Effector memory CD4-positive, alpha-beta T cell (primary cell): ENCODE measurements at places on chromosomes 16 and 17.

GRCh38 chr17:32553168-32553567, 66.4 kb downstream of the CDK5R1 start:
- DNase-seq: no peak

GRCh38 chr17:6231886-6232731, 161.9 kb downstream of the WSCD1 start:
- DNase-seq: no peak

GRCh38 chr17:68822719-68823289, 132.4 kb downstream of the ABCA8 start:
- DNase-seq: no peak

DNA sequence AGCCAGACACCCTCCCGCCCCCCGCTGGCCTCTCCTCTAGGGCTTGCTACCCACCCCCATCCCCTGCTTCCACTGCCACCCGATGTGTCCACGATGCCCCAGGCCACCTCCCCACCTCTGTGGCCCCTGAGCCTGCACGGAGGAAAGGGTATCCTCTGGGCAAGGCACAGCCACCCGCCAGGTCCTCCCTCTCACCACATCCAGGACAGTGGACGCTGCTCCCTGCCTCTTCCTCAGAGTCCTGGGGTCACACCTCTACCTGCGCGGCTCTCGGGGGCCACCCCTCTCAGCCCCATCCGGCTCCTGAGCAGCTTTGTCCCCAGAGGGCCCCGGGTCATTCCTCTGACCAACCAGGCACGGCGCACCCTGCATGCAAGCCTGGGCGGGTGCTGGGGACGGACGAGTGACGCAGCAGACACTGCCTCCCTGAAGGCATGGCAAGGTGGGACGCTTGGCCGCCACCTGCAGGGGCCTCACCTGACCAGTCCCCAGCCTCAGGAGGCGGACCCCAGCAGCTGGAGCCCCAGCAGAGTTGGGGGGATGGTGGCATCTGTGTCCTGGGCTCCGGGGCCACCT, 24.8 kb downstream of the FLYWCH1 start:
- no peak for DNase-seq

DNA sequence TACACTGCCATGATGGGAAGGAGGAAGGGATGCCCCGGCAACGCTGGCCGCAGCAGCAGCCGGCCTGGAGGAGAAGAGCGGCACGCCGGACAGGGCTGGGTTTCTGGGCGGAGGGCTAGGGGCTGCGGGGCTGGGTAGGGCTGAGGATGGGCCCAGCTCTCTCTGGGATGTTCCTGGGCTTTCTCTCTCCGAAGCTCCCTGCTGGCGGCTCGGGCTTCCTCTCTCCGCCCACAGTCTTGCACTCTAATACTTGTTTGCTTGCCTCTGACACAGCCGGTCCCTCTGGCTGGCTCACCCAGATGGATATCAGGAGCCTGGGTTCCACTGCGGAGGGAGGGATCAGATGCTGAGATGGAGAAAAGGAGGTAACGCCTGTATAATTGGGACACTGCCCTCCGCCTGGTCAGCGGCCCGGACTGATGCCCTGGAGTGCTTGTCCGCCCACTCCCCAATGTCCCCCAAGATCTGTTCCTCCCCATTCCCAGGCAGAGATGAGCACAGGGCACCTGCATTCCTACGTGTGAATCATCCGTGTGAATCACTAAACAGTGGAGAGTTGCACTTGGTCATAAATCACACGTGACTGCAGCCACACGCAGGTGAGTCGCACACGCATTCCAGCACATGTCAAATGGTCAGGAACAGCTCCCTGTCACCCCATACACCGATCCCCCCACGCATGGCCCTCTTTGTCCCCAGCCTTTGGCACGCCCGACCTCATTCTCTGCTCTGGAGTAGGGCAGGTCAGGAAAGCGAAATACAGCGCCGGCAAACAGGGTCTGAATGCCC, at the start of gene ALOXE3:
Gene ALOXE3, minus strand, starts transcription at position 535 of the 789 bp plus-strand sequence. Its CDS starts 524 bp downstream, at position 11.
- no peak for DNase-seq

DNA sequence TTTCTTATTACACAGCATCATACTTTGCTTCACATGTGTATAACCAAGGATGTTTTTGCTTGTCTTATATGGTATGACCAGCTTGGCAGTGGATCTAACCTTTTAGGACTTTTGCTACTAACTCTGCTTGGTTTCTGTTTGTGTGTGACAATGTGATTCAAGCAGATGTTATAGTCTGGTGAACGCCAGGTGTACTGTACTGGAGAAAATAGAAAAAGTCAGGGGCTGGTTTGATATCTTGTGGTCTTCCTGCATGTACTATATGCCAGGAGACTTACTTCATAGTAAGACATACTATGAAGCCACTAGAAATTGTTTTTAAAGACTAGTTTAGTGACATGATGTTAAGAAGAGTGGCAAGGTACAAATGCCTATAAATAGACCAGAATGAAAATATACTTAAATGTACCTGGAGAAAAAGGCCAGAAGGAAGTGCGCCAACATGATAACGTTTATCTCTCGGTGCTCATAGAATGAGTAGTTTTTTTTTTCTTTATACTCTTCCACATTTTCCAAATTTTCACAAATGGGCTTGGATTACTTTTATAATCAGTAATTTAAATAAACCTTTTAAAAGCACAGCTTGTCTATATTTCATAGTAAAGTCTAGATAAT, 112.3 kb downstream of the PRKCA start:
- no peak for DNase-seq
